ENCODE measurements at places on chromosomes 3 and 15.

GRCh38 chr3:132593947-132594323 is 3.1 kb upstream of the ACKR4 start:
- no peak for DNase-seq

DNA sequence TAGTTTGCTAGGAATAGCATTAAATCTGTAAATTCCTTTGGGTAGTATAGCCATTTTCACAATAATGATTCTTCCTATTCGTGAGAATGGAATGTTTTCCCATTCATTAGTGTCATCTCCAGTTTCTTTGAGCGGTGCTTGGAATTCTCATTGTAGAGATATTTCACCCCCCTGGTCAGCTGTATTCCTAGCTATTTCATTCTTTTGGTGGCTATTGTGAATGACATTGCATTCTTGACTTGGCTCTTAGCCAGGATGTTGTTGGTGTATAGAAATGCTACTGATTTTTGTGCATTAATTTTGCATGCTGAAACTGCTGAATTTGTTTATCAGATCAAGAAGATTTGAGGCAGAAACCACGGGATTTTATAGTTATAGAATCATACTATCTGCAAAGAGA is 690.5 kb upstream of the ALCAM start:
- no peak for DNase-seq

GRCh38 chr15:25717457-25718168 is 145.5 kb downstream of the ATP10A start:
- no peak for DNase-seq

GRCh38 chr3:78588906-78589621 is 1178.7 kb downstream of the ROBO1 start:
- no peak for DNase-seq

- no peak for DNase-seq
These were observed 102.4 kb upstream of the UBE3A start for GRCh38 chr15:25541228-25541627.

- DNase-seq: no peak
These were observed 127.6 kb upstream of the MEF2A start for GRCh38 chr15:99438224-99438585.

DNA sequence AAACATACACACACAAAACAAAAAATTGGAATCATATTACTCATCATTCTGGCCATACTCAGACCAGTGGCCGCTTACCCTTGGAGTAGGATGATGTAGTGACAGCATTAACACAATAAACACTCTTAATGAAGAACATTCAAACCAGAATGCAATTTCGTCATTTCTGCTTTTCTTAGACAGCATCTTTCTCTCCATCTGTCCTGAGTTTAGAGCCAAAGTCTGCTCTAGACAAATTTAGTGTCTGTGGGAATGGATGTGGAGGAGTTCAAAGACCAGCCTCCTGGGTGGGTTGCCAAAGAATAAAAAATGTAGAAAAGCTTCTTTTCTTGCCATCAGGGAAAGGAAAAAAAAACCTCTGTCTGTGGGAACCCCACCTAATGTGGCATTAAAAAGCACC is 212.4 kb upstream of the POU1F1 start:
- DNase-seq: no peak

- peak; percentile 4 for DNase-seq
These were observed 305.9 kb downstream of the CACNA2D3 start for GRCh38 chr3:54427941-54428871.

GRCh38 chr3:189577050-189577951 is 53.9 kb upstream of the TP63 start:
- DNase-seq: no peak

- no peak for DNase-seq
These were observed 40.5 kb downstream of the HES1 start for GRCh38 chr3:194176274-194176991.

DNA sequence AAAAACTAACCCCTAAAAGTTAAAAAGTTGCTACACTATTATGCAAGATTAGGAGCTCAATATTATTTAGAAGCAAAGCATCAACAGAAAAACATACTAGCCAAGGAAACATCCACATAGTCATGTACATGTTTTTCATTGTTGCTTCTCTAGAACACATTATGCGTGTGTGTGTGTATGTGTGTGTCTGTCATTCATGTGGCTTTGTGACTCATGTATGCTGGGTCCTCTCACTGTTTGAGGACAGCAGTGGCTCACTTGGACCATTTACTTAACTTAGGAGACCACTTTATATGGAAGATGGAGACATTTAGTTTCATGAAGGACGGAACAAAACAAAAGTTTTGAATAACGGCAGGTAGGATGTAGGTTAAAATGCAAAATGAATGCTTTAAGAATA is 219.4 kb upstream of the THBS1 start:
- DNase-seq: no peak

DNA sequence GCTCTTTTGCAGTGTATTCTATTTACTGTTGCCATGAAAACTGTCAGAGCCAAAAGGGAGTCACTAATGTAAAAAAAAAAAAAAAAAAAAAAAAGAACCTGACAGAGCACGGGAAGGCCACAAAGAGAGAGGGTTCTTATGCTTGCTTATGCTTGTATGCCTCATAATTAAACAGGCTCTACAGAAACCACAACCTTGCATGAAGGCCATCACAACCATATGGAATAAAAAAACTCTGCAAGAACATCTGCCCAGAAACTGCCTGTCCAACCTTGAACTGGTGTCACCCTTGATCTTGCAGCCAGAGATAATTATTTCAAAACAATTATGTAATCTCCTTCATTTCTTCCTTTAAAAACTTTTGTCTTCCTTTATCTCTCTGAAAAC is 50.1 kb downstream of the CFAP20DC start:
- no peak for DNase-seq

- DNase-seq: no peak
These were observed 830 bp downstream of the SEMA4B start for GRCh38 chr15:90201944-90202375.

DNA sequence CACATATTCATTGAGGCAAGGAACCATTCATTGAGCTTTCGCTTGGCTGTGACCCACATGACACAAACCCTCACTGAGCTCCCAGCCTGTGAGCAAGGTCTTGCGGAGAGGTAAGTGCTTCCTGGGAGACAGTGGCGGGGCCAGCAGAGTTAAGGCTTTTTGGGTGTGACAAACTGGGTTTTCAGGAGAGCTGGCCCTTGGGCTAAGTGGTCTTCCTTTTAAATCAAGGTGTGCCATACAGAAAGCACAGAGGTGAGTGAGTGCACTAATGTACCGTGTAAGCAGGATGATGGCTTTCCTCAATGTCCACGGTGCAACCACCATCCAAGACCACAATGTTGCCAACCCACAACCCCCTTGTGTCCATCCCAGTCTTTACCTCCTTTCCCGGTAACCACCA is 28.6 kb downstream of the POMGNT2 start:
- no peak for DNase-seq

DNA sequence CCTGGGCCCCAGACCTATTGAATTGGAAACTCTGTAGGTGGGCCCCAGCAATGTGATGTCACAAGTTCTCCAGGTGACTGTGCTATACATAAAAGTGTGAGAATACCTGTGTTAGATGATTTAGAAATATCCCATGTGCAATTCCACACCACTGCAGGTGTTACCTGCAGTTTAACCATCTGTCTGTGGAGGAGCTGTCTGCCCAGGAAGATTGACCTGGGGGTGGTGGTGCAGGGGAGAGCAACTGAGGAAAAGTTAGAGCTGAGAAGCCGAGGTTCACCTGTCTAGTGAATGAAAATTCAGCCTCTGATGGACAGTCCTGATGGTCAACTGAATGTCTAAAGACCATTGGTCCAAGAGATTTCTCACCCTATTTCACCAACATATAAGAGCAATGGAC is 132.2 kb upstream of the SLC24A5 start:
- no peak for DNase-seq

DNA sequence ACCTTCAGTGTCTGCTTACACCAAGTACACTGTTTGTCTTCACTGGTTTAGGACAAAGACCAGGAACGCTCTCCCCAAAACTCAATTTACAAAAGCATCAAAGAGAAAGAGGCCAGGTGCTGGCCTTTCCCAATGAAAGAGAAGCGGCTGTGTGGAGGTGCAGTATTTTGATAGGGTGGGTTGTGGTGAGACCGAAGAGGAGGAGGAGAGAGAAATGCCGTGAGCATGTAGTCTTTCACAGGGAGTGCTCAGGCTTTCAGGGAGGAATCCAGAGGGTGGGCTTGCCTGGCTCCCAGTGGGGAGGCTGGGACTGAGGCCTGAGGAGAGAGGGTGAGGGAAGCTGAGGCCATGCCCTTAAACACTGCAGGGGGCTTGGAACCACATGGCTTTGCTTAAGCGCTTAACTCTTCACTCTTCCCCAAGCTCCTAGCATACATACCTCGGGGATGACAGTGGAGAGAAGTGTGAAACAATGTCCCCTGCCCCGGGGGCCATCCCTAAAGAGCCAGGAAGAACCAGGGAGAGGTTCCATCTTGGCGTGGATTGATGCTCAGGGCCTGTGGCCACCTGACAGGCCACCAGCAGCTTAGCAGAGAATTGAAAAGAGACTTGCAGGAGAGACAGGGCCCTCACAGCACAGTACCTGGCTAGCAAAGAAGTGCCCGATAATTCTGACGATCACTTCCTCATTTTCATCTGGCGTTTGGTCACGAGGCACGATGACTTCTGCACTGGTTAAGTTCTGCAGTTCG is 60.5 kb downstream of the SENP2 start:
- DNase-seq: no peak

- no peak for DNase-seq
These were observed 857 bp downstream of the AEN start for GRCh38 chr15:88621789-88622604.

DNA sequence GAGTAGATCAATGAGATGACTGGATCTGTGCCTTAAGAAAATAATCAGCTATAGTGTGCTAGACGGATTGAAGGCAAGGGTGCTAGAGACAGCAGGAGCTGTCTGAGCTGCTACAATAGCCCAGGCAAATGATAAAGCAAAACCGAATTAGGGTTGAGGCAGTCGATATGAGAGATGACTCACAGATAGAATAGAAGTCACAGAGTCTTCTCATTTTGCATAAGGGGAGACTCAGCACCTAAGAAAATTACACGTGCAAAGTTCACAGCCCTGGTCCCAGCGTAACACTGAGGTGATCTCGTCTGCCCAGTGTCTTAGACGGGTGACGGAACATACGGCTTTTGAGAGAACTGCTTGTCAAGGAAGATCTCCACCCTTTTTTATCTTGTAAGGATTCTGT is 11.6 kb downstream of the LPP start:
- DNase-seq: no peak

DNA sequence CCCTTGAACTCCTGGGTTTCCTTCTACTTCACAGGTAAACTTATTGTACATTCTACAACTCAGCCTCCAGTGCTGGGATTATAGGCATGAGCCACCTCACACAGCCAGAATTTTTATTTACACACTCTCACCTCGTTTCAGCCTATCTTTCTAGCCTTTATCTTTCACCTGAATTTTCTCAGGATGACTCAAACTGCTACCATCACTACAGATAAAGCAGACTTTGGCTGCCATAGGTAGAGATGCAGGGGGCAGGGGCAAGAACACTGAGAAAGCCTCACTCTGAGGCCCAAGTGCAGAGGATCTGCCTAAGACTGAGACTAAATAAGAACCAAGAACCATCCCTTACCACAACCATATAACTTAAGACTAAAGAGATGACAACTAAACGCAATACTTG is 59.0 kb downstream of the ETFA start:
- no peak for DNase-seq

DNA sequence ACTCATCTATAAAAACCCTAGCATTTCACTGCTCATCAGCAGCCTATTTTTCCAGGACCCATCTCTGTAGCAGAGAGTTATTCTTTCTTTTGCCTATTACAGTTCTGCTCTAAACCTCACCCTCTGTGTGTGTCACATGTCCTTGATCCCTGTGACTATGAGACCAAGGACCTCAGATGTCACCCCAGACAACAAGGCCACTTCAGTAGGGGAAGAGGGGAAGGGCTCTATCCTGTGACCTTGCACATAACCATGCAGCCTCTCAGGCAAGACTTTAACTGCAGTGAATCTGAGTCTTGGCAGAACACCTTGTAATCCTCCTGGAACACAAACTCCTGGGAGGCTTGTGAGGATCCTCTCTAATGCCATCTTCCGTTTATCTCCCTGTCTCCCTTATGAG is 4.4 kb upstream of the ZNF589 start:
- DNase-seq: no peak

- no peak for DNase-seq
These were observed 39.1 kb downstream of the MYO9A start for GRCh38 chr15:72078887-72079286.

GRCh38 chr3:128174675-128175590 is 21.7 kb downstream of the EEFSEC start:
- no peak for DNase-seq

GRCh38 chr3:124832782-124833709 is 54.1 kb downstream of the ITGB5 start:
- no peak for DNase-seq

- DNase-seq: no peak
These were observed 10.7 kb downstream of the NFKBIZ start for GRCh38 chr3:101859882-101860448.

DNA sequence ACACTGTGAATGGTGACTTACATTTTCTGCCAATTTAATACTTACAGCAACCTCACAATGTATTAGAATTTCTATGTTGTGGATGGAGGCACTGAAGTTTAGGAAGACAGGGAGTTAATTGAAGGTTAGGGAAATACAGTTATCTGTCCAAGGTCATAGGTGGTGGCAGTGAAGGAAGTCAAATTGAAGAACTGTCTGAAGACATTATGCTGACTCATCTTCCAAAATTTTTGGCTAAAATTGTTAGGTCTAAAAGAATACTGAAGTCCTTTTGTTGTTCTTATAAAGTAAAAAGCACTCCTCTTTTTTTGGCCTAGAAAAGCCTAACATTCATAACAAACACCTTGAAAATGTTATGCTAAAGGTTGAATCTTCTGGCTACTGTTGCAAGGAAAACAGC is 27.7 kb downstream of the EMC4 start:
- DNase-seq: no peak

DNA sequence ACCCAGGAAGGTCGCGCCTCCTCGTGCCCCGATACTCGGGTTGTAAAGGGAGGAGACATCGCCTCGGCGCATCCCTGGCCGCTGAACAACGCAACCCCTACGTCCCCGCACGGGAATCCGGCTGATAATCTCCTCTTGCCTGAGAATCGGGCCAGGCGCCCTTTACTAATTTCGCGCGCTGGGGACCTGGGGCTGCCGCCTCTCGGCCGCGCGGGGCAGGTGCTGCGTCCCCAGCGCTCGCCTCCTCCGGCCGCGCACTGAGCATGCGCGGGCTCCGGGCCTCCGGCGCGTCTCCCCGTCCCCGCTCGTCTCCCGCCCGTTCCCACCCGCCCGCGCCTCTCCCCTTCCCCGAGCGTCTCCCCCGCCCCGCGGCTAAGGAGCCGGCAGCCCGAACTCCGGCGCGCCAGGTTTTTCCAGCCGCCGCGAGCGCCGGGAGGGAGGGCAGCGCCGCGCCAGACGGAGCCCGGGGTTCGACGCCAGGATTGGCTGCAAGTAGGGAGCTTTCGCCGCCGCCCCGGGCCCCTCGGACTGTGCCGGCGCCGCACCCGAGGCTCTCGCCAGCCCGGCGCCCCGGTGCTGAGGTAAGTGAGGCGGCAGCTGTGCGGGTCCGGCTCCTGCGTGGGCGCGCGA is at the start of gene CNTN4:
Gene CNTN4 (plus strand): TSS at position 469 of the 630 bp plus-strand sequence.
- DNase-seq: no peak

DNA sequence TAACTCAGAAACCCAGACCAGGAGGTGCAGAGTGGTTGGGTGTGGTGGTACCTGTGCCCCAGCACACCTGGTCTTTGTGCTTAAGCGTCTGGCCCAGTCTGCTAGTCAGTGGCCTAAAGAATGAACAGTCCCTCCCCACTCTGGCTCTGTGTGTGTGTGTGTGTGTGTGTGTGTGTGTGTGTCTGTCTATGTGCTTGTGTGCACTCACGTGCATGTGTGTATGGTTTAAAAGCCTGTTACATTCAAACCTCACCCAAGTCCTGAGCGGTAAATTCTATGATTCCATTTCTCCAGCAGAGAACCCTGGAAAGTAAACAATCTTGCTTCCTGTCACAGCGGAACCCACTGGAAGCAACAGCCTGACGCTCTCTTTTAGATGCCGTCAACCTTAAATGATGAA is 34.2 kb downstream of the EDEM1 start:
- no peak for DNase-seq

Data from substantia nigra (tissue), 51 donors.